Esophagus mucosa (tissue), 1 donor: ENCODE measurements at places on chromosomes 6 and 20.

GRCh38 chr20:5973172-5973571 lies 22.7 kb downstream of the MCM8 start:
- ATAC-seq = no peak

- ATAC-seq = no peak
Observed at GRCh38 chr20:10060226-10060625, 25.4 kb downstream of the ANKEF1 start.

DNA sequence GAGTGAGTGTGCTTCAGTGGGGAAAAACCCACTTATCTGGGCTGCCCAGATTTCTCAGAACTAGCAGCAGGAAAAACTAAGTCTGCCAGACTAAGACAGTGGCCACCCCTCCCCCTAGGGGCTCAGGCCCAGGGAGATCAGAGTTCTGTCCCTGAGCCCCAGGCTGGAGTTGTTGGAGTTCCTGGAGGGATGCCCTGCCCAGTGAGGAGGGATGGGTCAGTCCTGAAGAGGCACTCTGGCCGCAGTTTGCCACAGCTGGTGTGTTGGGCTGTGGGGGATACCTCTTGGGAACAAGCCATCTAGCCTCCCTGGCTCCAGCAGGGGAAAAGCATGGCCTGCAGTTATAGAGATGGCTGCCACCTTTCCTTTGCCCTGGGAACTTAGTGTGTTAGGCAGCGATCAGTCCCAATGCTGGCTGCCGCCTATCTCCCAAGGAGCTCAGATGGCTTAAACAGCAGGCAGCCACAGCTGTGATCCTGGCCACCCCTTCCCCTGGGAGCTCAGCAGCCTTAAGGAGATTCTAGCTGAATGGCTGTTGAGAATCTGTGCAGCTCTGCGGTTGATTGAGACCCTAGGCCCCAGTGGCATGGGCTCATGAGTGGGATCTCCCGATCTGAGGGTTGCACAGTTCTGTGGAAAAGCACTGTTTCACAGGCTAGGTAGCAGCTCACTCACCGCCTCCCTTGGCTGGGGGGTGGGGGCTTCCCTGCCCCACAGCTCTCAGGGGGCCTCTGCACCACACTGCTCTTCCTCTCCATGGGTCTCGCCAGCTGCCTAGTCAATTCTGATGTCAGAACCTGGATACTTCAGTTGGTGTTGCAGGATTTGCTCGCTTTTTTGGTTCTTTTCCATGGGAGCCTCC lies 13.2 kb downstream of the SIRPG start:
- no peak for ATAC-seq

DNA sequence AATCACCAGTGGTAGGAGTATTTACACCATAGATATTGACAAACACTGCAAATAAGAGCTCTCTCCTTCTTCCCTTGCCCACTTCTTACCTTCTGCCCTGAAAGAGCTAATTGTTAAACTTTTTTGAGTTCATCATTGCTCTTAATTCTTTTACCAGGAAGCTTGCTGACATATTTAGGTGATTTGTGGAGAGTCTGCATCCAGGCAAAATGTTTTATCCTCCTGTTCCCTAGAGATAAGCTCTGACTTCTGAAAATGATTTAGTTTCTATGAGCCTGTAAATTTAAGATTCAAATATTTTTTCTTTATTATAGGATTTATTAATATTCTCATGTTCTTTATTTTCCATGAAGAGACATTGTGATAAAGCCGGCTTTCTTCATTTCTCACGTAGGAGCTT lies 81.5 kb downstream of the ADGRB3 start:
- no peak for ATAC-seq

DNA sequence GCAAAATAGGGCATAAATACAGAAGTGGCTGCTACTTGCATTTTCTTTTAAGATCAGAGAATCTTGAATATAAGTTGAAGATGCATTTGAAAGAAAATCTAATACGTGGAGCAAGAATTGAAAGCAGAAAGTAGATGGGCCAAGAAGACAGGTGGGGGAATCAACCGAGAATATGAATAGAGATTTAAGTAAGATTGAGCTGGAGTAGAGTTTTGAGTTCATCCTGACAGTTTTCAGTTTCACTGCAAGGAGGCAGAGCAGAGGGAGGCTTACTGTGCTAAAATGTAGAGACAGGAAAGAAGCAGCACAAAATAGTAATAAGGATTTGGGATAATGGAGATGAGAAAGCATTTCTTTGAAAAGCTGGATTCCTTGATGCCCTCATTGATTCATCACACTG lies 214.5 kb downstream of the GJA1 start:
- ATAC-seq = no peak

DNA sequence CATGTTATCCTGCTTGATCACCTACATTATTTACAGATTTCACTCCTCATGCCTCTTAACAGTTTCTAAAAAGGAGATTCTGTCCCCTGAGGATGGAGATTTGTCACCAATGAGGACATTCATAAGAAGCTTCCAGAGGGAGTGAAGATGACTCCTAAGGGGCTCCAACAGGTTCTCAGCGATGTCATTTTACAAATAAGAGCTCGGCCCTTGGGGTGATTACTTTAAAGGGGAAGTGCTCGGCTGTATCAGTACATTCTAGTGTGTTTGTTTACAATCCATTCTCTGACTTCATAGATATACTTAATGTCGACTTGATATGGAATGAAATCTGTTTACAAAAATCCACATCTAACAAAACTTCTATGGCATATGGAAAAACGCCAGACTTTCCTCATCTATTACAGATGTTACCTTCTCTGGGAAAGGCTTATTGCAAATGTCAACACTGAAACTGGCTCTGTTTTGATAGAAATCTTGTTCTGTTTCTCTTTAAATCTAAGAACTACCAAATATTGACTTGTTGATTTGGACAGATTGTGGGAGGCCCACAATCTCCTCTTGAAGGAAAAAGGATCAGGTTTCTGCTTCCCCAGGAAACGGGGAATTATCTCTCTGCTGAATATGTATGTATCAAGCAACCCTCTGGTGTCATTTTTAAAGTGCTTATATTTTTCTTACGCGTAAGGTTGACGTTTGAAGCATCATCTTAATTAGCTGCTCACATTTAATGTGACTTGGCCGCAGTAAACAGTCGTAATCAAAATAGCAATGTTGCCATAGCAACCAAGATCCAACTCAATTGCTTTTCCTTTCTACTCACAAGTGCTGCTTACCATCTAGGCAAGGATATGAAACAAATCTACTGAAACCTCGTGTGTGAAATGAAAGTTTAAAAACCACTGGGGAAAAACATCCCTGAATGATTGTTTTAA lies 95.7 kb downstream of the SHLD1 start:
- no peak for ATAC-seq

DNA sequence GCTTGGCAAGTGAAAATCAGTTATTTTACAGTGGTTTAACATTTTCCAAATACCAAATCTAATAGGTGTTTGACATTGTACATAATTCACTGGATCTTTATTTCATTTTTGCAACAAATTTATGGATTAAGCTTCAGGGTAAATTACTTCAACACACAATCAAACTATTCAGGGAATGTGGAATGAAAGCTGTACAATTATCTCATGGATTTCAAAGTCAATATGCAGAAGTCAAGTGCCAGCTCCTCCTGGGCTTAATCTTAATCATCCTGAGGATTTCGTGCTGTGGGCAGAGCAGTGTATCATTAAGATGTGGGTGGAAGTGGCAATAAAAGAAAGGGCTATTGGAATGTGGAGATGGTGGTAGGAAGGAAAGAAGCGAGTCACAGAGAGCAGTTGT lies 548.8 kb downstream of the COL12A1 start:
- no peak for ATAC-seq

DNA sequence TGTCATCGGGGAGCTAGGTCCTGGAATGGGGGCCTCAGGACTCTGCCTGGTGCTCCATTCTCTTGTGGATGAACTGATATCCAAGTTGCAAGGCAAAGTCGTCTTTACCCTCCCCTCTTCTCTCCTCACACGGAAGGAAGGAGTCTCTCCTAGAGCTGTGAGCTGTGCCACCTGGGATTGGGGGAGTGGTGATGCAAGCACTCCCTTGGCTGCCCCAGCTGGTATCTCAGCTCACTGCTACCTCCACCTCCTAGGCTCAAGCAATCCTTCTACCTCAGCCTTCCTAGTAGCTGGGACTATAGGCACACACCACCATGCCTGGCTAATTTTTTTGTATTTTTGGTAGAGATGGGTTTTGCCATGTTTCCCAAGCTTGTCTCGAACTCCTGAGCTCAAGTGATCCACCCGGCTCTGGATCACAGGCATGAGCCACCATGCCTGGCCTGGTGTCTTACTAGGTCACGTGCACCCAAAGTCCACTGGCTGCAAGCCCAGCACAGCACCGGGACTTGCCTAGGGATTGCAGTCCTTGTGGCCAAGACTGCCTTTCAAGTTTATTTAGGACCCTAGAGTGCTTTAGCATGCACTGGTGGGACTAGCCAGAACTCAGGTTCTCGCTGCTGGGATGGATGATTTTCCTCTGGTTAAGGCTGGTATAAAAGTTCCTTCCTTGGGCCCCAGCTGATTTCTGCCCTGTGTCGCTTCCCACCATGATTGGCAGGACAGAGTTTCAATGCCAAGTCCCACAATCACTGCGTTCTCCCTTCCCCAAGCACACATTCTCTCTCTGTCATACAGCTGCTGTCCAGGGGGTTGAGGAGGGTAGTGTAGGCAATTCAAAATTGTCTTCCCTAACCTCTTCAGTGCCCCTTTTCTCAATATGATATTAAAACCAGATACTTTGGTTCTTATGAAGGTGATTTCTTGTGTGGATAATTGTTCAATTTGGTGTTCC lies 33.5 kb downstream of the SMAP1 start:
- peak; percentile 63 for ATAC-seq

DNA sequence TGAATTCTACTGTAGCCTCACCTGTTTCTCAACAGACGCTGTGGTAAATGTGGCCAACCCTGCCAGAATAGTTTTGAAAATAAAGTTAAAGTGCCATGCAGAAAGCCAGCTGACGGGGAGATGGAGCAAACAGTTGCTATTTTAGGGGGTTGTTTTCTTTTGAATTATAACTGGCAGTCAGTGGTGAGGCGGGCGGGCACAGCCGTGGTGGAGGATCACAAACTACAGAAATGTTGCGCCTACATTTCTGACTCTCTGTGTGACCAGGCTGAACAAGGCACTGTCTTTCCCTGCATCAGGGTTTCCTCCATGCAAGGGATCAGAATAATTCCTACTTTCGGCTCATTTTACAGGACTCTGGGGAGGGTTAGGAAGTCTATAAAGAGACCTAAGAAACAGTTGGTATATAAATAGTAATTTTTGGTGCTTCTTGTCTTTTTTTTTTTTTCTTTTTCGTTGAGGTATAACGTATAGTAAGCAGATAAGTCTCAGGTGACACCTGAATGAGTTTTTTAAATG lies 17.2 kb downstream of the CHMP4B start:
- ATAC-seq = no peak

- no peak for ATAC-seq
Observed at GRCh38 chr6:18720075-18720474, 332.9 kb downstream of the RNF144B start.
